ENCODE measurements at places on chromosomes 2 and 18.

- DNase-seq = no peak
Observed at GRCh38 chr18:59575995-59576394, 121.2 kb downstream of the CCBE1 start.

DNA sequence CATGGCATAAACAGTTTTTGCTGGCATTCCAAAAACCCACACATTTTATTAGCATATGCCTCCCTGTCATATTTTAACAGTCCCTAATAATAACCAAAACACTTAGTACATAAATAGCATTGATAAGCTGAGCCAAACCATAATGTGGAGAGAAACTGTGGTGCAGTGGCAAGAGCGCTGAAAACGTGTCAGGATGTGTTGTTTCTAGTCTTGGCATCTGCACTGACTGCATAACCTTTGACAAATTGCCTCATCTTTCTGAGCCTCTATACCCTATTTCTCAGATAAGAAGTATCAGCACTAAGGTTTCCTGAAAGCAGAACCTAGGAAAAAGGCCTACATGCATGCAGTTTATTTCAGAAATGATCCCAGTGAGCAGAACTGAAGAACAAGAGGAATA lies 41.4 kb downstream of the RAD51AP2 start:
- no peak for DNase-seq

DNA sequence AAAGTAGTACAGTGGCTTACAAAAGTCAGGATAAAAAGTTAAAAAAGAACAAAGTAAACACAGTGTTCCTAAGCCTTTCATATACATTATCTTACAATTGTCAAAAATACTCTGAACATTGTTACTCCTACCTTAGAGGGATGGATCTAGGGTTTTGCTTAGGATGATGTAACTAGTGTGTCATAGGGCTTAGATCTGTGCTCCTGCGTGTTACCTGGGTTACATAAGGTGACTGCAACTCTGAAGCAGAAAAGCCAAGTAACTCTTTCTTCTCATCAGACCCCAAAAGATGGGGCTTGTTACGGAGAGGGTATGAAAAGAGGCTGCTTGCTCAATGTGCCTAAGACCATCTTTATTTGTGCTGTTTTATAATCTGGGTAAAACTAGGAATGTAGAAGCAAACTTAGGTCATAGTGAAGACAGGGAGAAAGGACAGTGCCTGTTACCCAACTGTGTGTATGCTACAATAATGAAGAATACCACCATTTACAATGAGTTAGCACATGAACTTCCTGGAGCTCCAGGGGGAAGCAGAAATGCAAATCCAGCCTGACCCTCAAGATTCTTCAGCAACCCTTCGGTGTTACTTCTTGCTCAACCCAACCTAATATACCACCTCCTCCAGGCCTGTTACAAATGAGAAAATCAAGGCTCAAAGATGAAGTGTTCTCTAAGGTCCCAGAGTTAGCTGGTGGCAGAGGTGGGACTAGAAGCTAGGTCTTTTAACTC lies 42.0 kb upstream of the STK17B start:
- no peak for DNase-seq

DNA sequence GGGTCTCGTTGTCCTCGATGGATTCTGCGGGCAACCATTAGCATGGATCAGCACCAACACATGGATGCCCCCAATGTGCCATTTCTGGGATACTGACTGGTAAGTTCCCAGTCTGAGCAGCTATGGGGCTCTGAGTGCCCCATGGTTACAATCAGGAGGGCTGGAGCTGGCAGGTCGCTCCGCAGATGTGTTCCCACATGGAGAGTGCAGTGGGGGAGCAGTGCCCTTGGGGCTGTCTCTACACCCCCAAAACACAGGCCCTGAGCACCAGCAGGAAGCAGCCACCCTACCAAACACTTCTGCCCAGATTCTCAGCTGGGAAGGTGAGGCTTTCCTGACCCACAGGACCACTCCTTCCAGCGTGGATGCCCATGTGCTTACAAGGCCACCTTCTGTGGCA lies 8.0 kb downstream of the NGEF start:
- no peak for DNase-seq

- no peak for DNase-seq
Observed at GRCh38 chr18:21747764-21748693, 7.4 kb downstream of the MIB1 start.

GRCh38 chr2:102480285-102481195 lies 7.5 kb downstream of the SLC9A4 start:
- no peak for DNase-seq

DNA sequence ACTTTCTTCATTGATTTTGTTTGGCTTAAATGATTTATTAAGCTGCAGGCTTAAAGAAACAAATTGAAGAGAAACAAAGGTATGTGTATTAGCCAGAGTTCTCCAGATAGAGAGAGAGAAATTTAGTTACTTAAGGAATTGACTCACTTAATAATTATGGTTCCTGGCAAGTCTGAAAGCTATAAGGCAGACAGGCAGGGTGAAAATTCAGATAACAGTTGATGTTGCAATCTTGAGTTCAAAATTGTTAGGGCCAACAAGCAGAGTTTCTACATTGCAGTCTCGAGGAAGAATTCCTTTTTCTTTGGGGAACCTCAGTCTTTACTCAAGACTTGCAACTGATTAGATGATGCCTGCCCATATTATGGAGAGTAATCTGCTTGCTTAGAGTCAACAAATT lies 593.5 kb downstream of the ADCYAP1 start:
- DNase-seq = no peak

GRCh38 chr2:96175951-96176350 lies 30.7 kb upstream of the DUSP2 start:
- DNase-seq = no peak
